ENCODE measurements at places on chromosomes 16 and 17.

DNA sequence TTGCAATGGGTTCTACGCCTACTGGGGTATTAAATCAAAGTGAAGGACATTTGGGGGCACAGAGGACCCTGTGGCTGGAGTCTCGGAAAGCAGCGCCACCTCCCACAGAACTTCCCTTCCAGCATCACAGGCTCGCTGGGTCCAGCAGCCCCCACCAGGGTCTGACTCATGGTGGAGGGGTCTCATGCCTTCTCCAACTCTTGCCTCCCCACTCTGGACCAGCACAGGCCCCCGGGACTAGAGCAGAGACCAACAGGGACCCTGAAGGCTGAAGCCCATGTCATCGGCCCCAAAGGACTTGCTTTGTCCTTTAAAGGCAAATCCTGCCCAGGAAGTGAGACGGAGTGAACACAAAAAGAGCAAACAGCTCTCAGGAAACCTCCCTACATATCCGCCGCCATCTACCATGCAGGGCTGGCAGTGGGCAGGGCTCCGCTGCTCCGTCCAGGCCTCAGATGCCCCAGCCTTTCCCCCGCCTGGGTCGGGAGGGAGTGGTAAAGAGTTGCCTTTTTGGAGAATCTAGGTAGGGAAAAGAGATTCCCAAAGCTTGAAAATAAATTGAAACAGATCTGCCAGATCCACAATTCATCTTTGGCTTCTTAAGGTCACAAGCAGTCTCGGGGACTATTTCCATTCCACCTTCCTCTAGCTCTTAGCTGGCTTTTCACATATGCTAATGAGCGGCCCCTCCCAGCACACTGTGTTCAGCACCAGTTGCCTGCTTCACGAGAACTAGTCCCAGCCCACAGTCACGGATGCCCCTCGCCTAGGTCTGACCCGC is 2.1 kb upstream of the GPRC5C start:
- no peak for DNase-seq

- DNase-seq, result no peak
Measured at GRCh38 chr16:3591436-3591803, 14.2 kb upstream of the NLRC3 start.

GRCh38 chr17:77768248-77768852 is 190.2 kb upstream of the TNRC6C start:
- DNase-seq, result no peak

DNA sequence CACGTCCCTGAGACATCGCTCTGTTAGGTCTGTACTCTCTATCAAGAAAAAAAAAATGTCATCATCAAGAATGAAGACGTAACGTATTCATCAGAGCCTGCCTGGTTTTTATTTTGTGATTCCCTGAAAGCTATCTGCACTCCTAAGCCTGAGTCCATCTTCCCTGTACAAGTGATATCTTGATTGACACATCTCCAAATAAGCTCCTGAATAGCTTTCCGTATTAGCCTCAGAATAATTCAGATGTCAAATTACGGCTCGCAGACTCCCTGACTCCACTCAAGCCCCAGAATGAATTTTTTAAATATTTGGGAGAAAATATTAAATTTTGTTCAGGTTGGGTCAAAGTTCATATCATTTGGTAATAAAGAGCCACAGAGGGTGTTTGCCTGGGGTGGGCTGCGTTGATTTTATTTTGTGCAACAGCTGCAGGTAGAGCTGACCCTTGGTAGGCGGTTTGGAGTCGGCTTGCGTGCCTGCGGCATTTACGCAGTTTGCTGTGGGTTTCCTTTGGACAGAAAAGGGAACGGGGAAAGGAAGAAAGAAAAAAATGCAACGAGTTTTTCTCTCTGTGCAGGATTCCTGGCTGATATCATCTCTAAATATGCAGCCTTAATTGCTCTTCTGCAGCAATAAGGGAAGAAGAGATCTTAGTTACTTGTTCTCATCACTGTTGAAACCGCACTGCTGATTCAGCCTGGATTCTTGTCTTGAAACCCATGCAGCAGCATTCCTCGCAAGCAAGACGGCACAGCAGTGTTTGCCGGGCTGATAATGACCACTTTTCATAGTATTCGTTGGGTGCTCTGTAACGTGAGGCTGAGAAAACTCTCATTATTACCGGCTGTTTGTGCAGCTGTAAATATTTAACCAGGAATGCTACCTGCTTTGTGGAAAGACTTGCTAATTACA is 114.7 kb downstream of the IRX3 start:
- DNase-seq, result no peak

DNA sequence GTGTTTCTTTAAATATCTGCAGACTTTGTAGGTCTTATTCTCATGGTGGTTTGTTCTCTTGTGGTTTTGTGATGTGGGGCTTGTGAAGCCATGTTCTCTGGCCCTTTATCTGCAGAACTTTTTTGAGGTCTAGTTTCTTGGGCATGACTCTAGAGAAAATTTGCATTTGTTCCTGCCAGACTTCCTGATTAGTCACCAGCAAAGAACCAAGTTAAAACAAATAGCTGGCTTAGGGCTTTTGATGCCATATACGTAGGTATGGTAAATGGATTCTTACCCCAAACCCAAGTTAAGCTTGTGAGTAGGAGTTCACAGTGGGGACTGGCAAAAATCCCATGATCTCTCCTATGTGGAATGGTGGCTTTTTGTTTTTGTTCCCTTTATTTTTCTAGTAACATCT is 68.7 kb upstream of the IRX3 start:
- no peak for DNase-seq

GRCh38 chr17:80904036-80904753 is 87.4 kb upstream of the CHMP6 start:
- DNase-seq, result no peak

GRCh38 chr16:74611721-74612120 is 4.8 kb upstream of the GLG1 start:
- DNase-seq, result no peak

GRCh38 chr16:9225527-9226316 is 134.3 kb downstream of the HAPSTR1 start:
- no peak for DNase-seq

- DNase-seq, result no peak
Measured at GRCh38 chr16:50234771-50235556, 31.4 kb upstream of the ADCY7 start.

- DNase-seq, result no peak
Measured at GRCh38 chr17:2302778-2303203, 794 bp downstream of the SMG6 start.

DNA sequence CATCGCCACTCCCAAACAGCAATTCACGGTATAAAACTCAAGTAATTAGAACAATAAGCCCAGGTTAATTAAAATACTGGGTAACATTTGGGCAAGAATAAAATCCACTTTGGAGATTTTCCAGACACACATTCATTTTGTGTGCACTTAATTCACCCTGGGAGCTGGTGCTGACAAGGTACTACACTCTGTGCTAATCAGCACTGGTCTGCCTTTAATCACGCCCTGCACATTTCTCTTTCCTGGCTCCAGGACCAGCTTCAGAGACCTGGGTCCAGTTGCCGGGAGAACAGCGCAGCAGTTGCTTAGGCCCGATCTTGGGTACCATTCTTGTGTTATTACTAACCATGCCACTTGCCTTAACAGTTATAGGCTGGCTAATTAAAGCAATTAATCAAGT is 23.7 kb upstream of the ASIC2 start:
- DNase-seq, result no peak

- DNase-seq, result no peak
Measured at GRCh38 chr17:9628509-9628908, 16.8 kb upstream of the USP43 start.

DNA sequence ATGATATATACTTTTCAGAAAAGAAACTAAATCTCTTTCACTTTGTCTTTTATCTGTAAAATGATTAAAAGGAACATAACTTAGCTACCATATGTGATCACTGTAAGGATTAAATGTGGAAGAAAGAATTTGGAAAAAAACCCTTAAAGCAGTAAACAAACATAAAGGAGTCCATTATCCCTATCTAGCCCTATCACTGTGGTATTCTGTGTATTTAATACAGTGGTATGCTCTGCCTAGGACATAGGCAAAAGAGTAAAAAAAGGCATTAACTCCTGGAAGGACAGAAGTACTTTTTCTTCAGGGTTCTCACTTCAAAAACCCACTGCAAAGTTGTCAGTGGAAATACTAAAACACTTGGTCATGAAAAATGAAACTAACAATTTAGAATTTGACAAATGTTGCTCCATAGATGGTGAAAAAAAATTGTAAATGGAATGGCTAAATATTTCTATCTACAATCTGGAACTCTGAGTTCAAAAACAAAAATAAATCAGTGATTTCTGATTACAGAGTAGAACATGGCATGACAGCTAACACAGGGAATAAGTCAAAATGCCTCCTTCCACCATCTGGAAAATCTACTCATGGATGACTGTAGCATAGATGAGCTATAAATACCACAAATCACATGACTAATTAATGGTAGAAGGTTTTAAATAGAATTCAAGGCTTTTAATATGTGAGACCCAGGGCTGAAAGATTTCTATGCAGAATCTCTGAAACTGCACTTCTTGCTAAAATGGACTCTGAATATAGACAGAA is 140.1 kb downstream of the ITFG1 start:
- no peak for DNase-seq

GRCh38 chr16:9441012-9441411 is 349.6 kb downstream of the HAPSTR1 start:
- DNase-seq, result no peak

DNA sequence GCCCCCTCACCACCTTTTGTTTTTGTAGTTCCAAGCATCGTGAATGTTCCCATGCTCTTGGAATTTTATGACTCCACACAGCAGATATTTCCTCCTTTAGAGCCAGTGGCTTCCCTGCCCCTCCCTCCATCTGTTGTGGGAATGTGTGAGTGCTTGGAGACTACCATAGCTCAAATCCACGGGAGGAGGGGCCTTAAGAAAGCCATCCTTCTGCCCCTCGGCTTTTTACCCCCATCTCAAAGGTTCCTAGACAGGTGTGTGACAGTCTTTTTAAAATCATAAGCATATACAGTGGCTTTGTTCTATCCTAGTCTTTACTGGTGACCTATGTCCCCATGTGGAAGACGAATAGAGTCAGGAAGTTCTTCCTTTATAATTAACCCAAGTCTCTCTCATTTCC is 47.2 kb downstream of the YPEL2 start:
- DNase-seq, result no peak

GRCh38 chr16:58155839-58156238 is 26.7 kb upstream of the CFAP20 start:
- DNase-seq, result no peak

DNA sequence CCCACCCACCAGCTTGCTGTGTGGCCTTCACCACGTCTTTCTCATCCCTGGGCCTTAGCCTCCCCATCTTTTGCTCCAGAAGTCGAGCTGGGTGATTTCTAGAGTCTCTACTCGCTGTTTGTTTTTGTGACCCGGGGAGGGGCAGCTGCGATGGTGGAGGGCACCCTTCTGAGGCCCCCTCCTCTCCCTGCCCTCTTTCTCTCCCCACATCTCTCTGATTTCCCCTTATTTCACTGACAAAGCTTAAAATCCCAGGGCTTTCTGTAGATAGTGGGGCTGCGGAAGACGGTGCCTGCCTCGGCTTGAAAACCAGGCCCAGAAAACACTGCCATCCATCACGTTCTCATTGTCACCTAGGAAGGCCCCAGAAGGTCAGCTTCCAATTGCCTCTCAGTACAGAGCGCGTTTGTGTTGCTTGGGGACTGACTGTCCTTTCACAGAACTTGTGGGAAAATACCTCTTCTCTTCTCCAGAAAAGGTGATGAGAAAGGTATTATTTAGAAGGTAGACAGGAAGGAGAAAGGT is 95.1 kb downstream of the NTN1 start:
- DNase-seq, result no peak

DNA sequence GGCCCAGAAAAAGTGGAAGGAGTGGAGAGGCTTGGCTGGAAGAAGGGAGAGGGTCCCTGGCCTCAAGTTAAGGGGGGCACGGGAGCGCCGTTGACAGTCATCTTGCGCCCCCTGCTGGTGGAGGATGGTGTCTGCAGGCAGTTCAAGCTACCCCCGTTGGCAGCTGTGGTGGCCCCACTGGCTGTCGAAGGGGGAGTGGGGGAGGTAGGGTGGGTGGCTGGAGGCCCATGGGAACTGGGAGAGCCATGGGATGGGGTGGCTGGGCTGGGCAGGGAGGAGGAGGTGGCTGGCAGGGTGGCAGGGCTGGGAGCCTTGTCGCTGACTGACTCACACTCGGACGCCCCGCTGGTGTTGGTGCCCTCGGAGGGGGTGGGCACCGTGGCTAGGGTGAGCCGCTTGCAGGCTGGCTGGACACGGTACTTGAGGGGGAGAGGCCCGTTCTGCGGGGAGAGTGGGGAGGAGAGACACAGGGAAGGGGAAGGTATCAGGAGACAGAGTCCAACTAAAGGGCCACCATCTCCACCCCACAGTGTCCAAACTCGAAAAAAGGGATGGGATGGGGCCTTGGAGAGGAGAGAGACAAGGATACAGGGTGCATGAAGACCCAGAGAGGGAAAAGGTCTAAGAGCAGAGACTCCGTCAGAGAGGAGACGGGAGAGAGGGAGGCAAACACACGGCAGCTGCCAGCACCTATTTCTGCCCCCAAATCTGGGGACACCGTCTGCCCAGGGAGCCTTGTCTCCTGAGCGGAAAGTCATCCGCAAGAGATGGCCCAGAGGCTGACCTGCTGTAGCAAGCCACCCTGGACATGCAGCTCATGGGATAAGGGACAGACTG is 5.2 kb downstream of the CISD3 start:
- peak; percentile 75 for DNase-seq

- DNase-seq, result no peak
Measured at GRCh38 chr17:49567104-49567521, 8.6 kb upstream of the NXPH3 start.

GRCh38 chr17:49444384-49444783 is 29.7 kb upstream of the PHB1 start:
- DNase-seq, result no peak

- no peak for DNase-seq
Measured at GRCh38 chr16:81499576-81500380, 55.2 kb downstream of the CMIP start.

DNA sequence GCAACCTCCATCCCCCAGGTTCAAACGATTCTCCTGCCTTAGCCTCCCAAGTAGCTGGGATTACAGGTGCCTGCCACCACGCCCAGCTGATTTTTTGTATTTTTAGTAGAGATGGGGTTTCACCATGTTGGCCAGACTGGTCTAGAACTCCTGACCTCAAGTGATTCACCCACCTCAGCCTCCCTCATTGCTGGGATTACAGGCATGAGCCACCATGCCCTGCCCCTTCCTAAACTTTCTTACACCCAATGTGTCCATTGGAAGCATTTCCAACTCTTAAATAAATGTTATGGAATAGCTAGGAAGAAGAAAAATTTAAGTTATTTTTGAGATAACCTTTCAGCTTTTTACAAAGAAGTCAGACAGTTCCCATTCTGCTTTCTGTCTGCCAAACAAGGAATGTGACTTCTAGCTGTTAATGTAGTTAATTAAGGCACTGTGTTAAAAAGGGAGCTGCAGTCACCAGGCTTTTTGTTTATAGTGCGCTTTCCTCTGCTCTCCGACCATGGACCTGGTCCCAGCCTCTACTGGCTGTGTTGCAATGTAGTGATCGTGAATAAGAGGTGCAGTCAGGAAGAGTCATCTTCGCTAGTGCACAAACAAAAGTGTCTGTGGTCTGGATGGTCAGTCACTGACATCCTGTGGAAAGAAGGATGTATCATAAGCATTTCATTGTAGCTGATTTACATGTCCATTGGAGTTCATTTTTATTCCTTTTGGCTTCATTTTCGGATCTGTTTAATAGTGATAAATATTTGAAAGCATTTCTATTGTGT is 39.7 kb downstream of the USP10 start:
- no peak for DNase-seq

Data from GM19239 (cell line).